ENCODE measurements at places on chromosomes 4 and X. TPM values are rescaled to one million over a fixed set of nuclear protein-coding genes. Genes with fewer than 3 reads are reported as not detected.
A peak's percentile ranks its signal among the peaks of the same experiment; 100 is the strongest.

DNA sequence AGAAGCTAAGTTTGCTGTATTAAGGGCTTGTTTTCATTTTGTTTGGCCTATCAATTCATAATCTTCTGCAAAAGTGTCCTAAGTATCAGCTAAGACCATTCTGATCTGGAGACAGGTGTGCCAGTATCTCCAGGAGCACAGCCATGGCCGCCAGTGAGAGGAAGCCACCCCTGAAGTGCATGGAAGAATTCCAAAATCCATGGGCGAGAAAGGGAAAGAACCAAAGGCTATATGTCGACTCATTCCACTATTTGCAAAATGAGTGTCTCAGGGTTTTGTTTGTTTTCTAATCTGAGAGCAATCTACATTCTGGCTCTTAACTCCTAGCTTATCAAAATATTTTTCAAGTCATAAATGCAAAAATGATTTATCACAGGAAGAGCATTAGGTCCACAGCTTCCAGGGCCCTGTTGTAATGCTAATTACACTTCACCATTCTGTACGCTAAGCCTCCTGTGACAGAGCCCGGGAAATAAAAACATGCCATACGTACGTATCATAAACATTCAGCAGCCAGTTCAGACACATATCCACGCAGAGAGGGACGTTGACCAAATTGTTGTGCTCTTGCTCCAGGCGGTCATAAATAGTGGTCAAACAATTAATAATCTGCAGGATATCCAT is 137.3 kb upstream of the FTHL17 start:
- no peak for DNase-seq

The MAGEA12 gene
- not detected for total RNA-seq

The ZNF827 gene
- total RNA-seq, result 15.6 TPM

DNA sequence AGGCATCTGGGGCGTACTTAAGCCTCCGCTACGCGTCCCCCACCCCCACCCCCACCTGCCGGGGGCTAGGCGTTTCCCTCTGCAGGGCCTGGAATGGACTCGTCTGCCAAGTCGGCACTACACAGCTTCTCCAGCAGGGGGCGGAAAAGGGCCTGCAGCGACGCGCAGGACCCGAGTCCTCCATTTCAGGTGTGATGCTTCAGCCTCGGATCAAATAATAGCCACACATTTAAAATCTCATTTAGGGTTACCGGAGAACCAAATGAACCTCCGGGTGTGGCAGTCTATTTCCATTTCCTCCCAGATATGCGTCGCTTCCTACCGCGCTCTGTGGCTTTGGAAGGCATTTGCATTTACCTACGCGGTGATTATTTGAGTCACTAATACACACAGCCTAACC is 2.9 kb downstream of the PAK3 start:
- DNase-seq, result no peak

DNA sequence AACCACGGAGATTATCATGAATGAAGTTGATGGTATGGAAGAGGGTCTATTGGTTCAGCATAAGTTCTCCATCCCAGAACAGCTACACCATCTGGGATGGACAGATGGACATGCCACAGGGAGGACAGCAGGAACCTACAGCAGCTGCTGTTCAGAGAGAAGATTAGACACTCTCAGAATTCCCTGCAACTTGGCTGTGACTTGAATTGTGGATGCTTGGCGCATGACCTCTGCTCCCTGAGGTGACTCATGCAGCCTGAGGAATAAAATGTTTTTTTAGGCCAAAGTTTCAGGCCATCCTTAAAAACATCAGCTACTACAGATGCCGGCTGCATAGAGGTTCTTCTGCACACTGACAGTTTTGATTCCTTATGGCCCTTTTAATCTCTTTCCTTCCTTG is 97.3 kb downstream of the RS1 start:
- no peak for DNase-seq

DNA sequence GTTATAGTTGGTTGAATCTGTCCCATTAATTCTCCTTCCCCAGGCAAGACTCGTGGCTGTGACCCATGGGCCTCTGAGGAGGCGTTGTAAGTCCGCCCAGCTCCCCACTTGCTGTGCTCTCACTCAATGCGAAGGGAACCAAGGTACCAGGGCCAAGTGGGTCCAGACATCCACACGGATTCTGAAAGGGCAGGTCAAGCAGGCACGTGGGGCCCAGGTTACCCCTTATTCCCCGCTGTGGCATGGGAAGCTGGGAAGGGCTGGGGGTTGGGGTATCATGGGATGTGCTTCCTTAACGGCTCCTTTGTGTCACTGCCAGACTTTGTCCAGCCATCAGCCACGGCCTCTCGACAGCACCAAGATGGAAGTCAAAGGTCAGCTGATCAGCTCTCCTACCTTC is 3.1 kb downstream of the CCDC120 start:
- DNase-seq, result no peak

- DNase-seq, result peak; percentile 86
Observed at GRCh38 chr4:56139241-56139827, 190.6 kb downstream of the CEP135 start.

- no peak for DNase-seq
Observed at GRCh38 chrX:36334572-36334971, 415.0 kb downstream of the CFAP47 start.

- DNase-seq, result no peak
Observed at GRCh38 chr4:157739242-157739641, 433.6 kb downstream of the GASK1B start.

DNA sequence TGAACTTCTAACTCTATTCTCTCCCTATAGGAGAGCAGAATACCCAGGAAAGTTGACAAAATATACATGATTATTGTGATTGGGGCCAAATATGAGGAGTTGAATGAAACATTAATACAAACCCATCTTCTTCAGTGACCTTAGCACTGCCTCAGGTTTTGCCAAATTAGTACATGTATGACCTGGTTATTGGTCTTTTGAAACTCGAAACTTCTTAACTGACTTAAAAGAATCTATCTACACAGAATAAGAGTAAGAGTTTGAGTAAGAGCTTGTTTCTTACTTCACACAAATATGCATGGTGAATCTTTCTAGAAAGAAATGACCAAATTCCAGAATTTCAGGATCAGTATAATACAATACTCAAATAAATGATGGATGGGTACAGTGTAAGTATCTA is 213.0 kb upstream of the GK2 start:
- no peak for DNase-seq

The P2RY8 gene
- total RNA-seq, result 0.99 TPM

- peak; percentile 9 for DNase-seq
Observed at GRCh38 chr4:61727286-61727685, 527.2 kb downstream of the ADGRL3 start.

The ADAMTS3 gene
- 2.4 TPM for total RNA-seq

GRCh38 chr4:25873632-25874129 is 10.9 kb upstream of the SEL1L3 start:
- DNase-seq, result no peak

GRCh38 chrX:135498236-135498635 is 22.2 kb upstream of the INTS6L start:
- no peak for DNase-seq

DNA sequence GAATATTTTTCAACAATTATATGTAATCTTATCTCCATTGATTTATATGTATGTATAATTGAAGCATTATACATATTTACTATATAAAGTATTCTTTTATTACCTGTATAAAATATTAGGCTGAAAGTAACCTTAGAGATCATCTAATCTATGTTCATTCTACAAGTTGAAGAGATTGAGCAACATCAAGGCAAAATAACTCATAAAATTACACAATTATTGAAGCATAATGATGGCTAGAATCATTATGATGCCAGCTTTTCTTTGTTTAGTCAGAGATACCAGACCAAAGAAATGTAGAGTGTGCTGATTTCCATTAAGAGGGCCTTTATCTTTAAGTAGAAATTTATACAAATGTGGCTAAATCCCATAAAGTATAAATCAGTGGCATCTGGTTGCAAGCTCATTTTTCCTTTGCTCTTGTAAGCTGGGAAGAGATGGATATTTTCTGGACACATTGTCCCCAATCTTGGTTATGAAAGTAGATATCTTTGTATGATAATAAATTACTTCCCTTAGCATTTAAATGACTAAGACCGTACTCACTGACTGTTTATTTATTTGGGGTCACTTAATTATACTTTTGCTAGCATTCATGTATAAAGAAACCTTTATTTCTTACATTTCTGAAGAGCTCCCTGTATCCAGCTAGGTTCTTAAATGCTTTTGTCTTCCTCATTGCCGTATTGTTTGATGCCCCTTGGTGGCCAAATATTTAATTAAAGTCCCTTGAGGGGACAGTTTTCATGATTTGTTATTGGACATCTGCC is 339.8 kb downstream of the PCDH7 start:
- DNase-seq, result no peak

- no peak for DNase-seq
Observed at GRCh38 chr4:126853715-126854114, 779.0 kb upstream of the INTU start.

- no peak for DNase-seq
Observed at GRCh38 chr4:36712013-36712412, 430.6 kb downstream of the DTHD1 start.

All from skin of body (tissue), 3 donors.